Renal cortex interstitium (tissue), 15 donors: ENCODE measurements at places on chromosomes 11 and 22.

GRCh38 chr11:131760091-131761061 is 390.0 kb downstream of the NTM start:
- DNase-seq, result no peak

GRCh38 chr22:48636746-48637145 is 1190.9 kb downstream of the BRD1 start:
- DNase-seq, result no peak

GRCh38 chr11:127018683-127019279 is 18.2 kb upstream of the KIRREL3 start:
- DNase-seq, result no peak

DNA sequence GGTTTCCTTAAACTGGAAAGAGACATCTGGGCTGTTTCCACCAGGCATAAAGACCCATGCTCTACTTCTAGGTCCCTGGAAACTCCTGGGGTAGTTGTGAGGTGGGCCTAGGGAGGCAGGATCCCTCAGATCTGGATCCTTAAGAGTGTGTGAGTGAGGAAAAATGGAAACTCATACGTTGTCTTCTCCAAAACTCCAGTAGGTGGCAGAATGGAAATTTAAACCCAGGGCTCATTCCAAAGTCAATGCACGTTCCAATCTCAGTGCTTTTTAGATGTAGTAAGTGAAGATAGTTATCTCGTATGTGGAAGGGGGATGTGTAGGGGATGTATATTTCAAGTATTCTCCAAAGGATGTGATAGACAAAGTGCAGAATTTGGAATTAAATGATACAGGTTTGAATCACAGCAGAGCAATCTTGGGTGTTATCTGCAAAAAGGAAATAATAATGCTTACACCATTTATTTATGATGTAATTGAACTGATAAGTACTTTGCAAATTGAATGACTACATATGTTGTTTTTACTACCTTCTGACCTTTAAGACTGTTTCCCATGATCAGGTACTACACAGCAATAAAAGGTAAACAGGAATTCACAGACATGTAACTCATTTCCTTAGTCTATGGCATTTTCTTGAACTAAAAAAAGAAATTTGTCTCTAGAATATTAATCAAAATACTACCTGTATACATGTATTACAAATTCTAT is 13.1 kb upstream of the MMP1 start:
- no peak for DNase-seq

DNA sequence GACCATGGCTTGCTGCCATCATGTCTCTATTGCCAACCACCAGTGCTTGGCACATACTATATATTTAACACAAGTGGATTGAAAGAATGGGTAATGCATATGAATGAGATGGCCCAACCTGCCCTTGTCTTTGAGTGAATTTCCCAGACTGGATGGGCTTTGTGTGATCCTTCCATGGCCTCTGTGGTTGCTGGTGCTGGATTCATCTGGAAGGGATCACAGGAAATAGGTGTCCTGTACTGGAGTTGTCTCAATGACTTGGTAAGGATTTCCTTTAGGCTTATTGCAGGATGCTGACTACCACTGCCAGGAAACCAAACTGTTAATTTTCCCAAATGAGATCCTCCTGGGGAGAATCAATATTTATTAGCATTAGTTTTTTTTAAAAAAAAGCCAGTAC is 328.6 kb downstream of the TMEM135 start:
- DNase-seq, result no peak

- DNase-seq, result no peak
These were observed 321.7 kb downstream of the TMEM135 start for GRCh38 chr11:87359401-87359800.

- no peak for DNase-seq
These were observed 126.0 kb upstream of the MTNR1B start for GRCh38 chr11:92843455-92843854.

- DNase-seq, result no peak
These were observed 22.9 kb upstream of the CARS1 start for GRCh38 chr11:3080104-3080503.
